ENCODE measurements at places on chromosomes 1 and 21. TPM values are rescaled to one million over a fixed set of nuclear protein-coding genes. Genes with fewer than 3 reads are reported as not detected.

- H3K4me1 ChIP-seq: no peaks in the 10 kb centered on the region
- H3K27ac ChIP-seq: no peak overlapping the region
- H3K4me3 ChIP-seq: no peak overlapping the region
- no peaks in the 10 kb centered on the region for H3K36me3 ChIP-seq
- H3K27me3 ChIP-seq: peaks cover 43% of the 10 kb centered on the region
Measured at GRCh38 chr1:244730153-244730933, 77.4 kb downstream of the DESI2 start.

The ANKRD13C gene
- 15.0 TPM for total RNA-seq

DNA sequence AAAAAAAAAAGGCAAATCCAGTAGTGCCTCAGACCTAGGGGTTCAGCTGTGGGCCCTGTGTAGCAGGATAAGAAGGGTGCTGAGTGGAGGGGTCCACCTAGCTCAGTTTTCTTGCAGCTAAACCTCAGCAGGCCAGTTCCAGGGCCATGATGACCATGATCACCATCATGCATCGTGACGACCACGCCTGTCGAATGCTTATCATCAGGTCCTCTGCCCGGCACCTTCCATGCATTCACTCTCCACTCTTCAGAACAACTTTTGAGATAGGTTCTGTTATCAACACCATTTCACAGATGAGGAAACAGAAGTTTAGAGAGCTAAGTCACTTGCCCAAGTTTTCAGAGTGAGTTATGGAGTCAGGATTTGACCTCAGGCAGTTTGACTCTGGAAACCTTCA lies 54.9 kb downstream of the ACBD3 start:
- DNase-seq: peak; percentile 50
- no peaks in the 10 kb centered on the region for H3K36me3 ChIP-seq
- peaks cover 10% of the 10 kb centered on the region for H3K27me3 ChIP-seq
- no peak overlapping the region for H3K27ac ChIP-seq
- peaks cover 7% of the 10 kb centered on the region for H3K4me1 ChIP-seq
- H3K4me3 ChIP-seq: no peak overlapping the region

The SYCP1 gene
- total RNA-seq: not detected

The CFAP141 gene
- not detected for total RNA-seq

GRCh38 chr1:204736836-204737235 lies 51.3 kb upstream of the LRRN2 start:
- no peak overlapping the region for H3K27ac ChIP-seq
- H3K36me3 ChIP-seq: no peaks in the 10 kb centered on the region
- H3K4me1 ChIP-seq: no peaks in the 10 kb centered on the region
- no peak for DNase-seq
- H3K4me3 ChIP-seq: no peak overlapping the region
- H3K27me3 ChIP-seq: peaks cover 11% of the 10 kb centered on the region

The HIVEP3 gene
- total RNA-seq: 0.58 TPM

The ZNF326 gene
- total RNA-seq: 17.6 TPM

- no peak overlapping the region for H3K27ac ChIP-seq
- H3K4me1 ChIP-seq: no peaks in the 10 kb centered on the region
- no peaks in the 10 kb centered on the region for H3K36me3 ChIP-seq
- H3K4me3 ChIP-seq: no peak overlapping the region
- DNase-seq: no peak
- no peaks in the 10 kb centered on the region for H3K27me3 ChIP-seq
Measured at GRCh38 chr1:64553285-64553684, 83.4 kb downstream of the CACHD1 start.

- no peak for DNase-seq
- H3K27me3 ChIP-seq: no peaks in the 10 kb centered on the region
- no peaks in the 10 kb centered on the region for H3K36me3 ChIP-seq
- no peaks in the 10 kb centered on the region for H3K4me1 ChIP-seq
Measured at GRCh38 chr1:219534991-219535390, 77.9 kb downstream of the ZC3H11B start.

The SYTL1 gene
- total RNA-seq: 6.0 TPM

The LAMC1 gene
- total RNA-seq: 0.60 TPM

The PGLYRP4 gene
- total RNA-seq: 0.13 TPM

The SPOCD1 gene
- total RNA-seq: 0.22 TPM

DNA sequence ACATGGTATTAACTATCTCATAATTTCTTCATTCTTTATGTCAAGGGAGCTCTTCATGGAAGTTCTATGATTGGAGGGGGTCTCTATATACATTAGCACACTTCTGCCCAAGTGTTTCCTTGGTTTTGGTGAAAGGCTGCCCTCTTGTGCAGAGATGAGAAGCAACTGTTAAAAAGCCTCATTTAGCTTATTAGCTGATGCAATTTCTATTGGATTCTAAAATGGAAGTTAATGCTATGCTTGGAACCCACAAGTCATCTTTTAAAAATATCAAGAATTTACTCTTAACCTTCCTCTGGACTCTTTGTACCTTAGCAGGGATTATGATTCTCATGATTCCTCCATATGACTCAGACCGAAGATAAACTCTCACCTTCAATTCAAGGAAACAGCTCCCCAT lies 328.9 kb downstream of the PTBP2 start:
- H3K36me3 ChIP-seq: no peaks in the 10 kb centered on the region
- H3K4me3 ChIP-seq: no peak overlapping the region
- H3K27me3 ChIP-seq: no peaks in the 10 kb centered on the region
- H3K4me1 ChIP-seq: no peaks in the 10 kb centered on the region

- H3K27me3 ChIP-seq: peaks cover 73% of the 10 kb centered on the region
- H3K4me3 ChIP-seq: no peak overlapping the region
- no peaks in the 10 kb centered on the region for H3K4me1 ChIP-seq
- no peak for DNase-seq
- H3K36me3 ChIP-seq: no peaks in the 10 kb centered on the region
- H3K27ac ChIP-seq: no peak overlapping the region
Measured at GRCh38 chr1:47442842-47443529, 5.1 kb downstream of the FOXD2 start.

The IL10 gene
- total RNA-seq: not detected

GRCh38 chr1:115826628-115827027 lies 14.3 kb downstream of the NHLH2 start:
- H3K4me1 ChIP-seq: peaks cover 10% of the 10 kb centered on the region
- H3K27ac ChIP-seq: no peak overlapping the region
- DNase-seq: no peak

GRCh38 chr1:166384948-166385347 lies 218.1 kb upstream of the FAM78B start:
- no peaks in the 10 kb centered on the region for H3K4me1 ChIP-seq
- no peak overlapping the region for H3K27ac ChIP-seq
- DNase-seq: no peak
- H3K27me3 ChIP-seq: no peaks in the 10 kb centered on the region

- H3K4me1 ChIP-seq: peaks cover 6% of the 10 kb centered on the region
- H3K27me3 ChIP-seq: peaks cover 26% of the 10 kb centered on the region
- no peak for DNase-seq
- H3K4me3 ChIP-seq: no peak overlapping the region
Measured at GRCh38 chr1:183027031-183027430, 3.8 kb downstream of the LAMC1 start.

Measured in K562 (cell line).